ENCODE measurements at places on chromosomes 1 and 21.

GRCh38 chr21:36719614-36720013 lies 20.7 kb downstream of the SIM2 start:
- DNase-seq: no peak

DNA sequence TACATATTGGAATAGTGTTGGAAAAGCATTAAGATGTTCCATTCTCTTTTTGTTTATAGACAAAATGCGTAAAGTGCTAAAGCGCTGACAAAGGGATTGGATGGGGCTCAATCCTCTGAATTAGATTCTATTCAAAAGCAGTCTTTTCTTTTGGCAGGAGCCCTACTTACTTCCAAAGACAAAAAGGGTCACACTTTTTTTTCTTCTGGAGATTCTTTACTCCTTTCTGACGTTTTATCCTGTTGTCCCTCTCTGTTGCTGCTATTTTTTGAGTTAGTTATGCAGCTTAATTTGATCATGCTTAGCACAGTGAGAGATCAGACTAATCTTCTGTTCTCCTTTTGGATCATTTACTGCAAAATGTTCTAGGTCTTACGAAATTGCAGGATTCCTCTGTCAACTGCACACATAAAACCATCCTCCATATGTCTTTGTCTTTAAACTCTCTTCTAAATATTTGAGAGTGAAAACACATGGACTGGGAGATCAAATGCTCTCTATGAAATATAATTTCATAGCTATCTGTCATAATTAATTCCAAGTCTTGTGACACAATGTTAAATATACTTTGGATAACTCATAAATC lies 656.4 kb upstream of the ADGRL2 start:
- DNase-seq: no peak

DNA sequence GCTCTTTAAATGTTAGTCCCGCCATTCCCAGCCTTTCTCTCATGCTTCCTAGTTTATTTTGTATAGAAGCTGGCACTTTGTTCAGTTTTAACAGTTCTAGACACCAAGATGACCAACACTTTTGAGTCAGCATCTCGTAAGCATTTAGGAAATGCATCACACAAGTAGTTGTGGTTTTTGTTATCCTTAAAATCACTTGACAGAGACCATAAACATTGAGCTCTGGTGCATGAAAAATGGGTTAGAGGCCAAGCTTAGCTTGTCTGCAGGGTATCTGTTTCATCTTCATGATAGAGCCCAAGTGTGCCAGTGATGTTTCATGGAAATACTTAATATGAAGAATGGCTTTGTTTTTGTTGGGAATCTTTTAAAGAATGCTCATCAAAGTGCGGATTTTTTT lies 159.7 kb downstream of the DISP1 start:
- no peak for DNase-seq

- no peak for DNase-seq
These were observed 106.0 kb upstream of the IFFO2 start for GRCh38 chr1:19062258-19063029.

DNA sequence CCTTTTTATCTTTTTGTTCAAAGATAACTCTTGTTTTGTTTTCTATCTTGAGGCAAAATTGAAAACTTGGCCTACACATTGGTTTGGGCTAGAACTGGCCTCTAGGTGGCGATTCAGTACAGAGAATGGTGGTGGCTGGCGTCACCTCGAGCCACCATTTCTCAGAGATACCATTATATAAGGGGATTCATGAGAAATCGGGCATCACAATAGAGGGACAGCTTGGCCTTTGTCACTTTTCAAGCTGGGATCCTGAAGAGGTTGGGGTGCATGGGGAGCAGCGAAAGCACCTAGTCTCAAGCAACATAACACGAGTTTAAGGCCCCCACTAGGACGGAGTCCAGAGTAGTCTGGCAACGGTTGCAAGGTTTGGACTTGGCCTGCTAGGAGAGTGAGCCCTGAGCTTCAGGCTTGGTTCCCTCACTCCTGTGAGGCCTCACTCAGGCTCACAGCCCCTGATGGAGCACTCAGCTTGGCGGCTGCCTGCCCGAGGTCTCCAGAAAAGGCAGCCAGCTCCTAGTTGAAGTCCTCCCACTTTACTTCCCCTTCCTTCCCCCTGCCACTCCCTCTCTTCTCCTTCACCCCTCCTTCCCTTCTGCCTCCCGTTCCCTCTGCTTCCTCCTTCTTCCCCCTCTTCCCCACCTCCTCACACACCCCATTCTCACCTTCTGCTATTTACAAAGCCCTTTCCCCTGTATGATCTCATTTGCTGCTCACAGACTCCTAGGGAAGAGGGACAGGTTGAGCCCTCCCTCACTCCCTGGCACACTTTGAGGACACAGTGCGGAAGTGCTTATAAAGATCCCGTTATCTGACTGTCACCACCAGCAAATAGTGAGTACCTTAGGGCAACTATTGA lies 67.8 kb downstream of the LRIG2 start:
- no peak for DNase-seq

DNA sequence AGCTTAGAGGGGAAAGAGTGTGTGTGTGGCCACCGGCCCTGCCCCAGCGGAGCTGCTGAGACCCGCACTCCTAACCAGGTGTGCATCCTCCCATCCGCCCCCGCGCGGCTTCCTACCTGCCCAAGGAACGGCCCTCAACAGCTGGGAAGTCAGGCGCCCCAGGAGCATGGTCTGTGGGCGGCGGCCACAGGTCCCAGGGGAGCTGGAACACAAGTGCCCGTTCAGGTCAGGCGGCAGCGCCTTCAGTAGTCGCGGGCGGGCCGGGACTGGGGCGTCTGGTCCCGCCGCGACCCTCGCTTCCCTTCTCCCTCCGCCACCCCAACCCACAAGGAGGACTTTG lies 448 bp downstream of the AURKAIP1 start:
- DNase-seq: no peak

- no peak for DNase-seq
These were observed 18.4 kb upstream of the TSPAN2 start for GRCh38 chr1:115107516-115108260.

DNA sequence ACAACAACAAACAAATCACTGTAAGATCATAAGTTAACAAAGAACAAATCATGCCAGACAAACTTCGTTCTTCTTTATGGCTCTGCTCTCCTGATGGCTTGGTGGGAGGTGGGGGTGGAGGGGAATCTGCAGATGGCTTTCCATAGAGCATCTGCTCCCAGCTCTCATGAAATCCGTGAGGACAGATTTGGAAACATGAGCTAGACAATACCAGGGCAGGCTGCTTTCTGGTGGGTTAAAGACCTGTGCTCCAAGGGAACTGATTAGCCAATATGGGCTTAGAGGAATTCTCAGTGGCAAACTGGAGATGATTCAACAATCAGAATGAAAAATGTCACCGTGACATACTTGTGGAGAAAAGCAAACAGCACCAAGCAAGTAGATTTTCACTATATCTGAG lies 69.4 kb upstream of the TLR5 start:
- DNase-seq: no peak

GRCh38 chr21:33559813-33560212 lies 17.0 kb downstream of the SON start:
- DNase-seq: no peak

GRCh38 chr1:61092642-61093041 lies 10.3 kb downstream of the NFIA start:
- no peak for DNase-seq

DNA sequence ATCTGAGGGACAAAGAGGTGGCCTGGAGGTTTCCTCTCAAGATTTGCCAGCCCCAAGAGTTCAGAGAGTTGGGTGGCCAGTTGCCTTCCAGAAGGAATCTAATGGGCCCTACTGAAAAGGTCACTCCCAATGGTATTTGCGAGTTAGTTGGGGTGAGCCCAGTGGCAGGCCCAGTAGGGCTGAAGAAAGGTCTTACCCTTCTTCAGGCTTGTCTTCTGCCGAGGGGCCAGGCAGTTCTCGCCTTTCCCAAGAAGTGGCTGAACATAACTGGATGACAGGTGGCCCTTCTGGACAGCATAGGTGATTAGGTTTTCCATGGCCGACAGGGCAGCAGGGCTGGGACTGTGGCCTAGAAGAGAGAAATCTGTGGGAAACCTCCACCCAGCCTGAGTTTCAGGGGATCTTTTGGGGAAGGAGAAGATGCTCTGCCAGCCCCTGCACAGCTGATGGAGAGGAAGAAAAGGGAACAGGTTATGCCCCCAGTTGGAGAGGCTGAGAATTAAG lies 7.2 kb downstream of the PGLYRP4 start:
- no peak for DNase-seq

- no peak for DNase-seq
These were observed 10.5 kb downstream of the ATP5IF1 start for GRCh38 chr1:28246427-28246832.

DNA sequence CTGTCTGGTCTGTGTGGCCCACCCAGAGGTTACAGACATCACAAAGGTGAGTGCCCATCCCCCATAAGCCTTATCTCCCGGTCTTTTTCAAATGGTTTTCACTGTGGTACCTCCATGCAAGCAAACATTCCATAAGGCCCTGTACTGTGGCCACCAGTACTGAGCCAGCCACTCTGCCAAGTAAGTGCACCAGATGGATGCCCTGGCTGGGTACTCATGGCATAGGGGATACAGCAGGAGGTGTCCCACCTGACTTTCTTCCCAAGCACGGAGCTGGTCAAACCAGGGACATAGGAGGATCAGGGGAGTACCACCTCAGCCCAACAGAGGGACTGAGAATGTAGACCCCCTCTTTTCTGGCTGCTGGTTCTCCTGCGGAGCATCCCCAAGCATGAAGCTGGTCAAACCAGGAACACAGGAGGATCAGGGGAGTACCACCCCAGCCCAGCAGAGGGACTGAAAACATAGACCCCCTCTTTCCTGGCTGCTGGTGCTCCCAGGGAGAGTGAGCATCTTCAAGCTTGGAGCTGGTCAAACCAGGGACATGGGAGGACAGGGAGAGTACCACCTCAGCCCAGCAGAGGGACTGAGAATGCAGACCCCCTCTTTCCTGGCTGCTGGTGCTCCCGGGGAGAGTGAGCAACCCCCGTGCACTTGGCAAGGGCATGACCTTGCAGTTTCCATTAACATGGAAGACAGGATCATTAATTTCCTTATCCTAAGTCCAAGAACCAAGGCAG lies 81.8 kb upstream of the KLHDC7A start:
- no peak for DNase-seq

DNA sequence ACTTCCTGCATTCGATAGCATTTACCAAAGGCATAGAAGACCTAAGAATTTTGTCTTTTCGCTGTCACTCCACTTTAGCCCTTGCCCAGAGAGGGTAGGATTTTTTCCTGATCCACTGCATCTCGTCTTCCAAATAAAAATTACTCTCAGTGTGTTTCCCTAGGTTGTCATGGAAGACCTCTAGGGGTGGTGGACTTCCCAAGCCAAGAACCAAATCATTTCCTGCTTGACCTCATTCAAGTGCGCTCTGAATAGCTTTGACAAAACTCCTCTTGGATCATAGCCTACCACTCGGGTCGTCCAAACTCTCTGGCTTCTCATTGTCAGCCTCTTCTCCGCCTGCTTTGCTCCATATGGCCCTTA lies 431 bp upstream of the C1orf52 start:
- DNase-seq: no peak

- DNase-seq: no peak
These were observed 14.9 kb upstream of the MED18 start for GRCh38 chr1:28313702-28314546.

- no peak for DNase-seq
These were observed 820.3 kb downstream of the USP25 start for GRCh38 chr21:16550118-16550517.

DNA sequence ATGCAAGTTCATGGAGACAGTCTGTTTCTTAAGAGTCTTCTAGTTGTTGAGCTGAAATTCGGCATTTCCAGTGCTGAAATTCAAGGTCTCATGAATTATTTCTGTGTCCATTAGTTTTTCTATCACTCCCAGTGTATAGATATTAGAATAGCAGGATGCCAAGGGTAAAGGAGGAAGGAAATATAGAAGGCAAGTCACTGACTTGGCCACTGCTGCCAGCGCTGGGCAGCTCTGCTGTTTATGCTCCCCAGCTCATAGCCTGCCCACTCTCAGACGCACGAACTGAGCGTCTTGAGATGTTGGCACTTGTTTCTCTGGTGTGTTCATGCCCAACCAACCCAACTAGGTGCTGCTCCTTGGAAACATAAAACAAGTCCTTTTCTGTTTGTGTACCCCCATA lies 110.1 kb downstream of the SLC45A1 start:
- no peak for DNase-seq

GRCh38 chr1:11245904-11246719 lies 16.2 kb downstream of the MTOR start:
- DNase-seq: no peak

- DNase-seq: no peak
These were observed 277.6 kb downstream of the PBX1 start for GRCh38 chr1:164836614-164837018.

- DNase-seq: no peak
These were observed 281.4 kb downstream of the GRIK1 start for GRCh38 chr21:29658177-29658933.

GRCh38 chr21:21018821-21019220 lies 20.6 kb downstream of the NCAM2 start:
- DNase-seq: no peak

DNA sequence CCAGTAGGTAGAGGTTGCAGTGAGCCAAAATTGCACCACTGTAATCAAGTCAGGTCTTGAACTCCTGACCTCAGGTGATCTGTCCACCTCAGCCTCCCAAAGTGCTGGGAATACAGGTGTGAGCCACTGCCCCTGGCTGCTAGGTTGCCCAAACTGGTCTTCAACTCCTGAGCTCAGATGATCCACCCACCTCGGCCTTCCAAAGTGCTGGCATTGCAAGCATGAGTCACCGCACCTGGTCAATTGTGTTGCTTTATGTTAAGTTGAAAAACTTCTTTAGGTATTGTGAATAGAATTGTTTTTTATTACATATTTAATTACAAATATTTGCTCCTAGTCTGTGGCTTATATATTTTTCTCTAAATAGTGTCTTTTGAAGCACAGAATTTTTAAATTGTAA lies 80.5 kb downstream of the PRKAB2 start:
- no peak for DNase-seq

- no peak for DNase-seq
These were observed 83.6 kb upstream of the LYST start for GRCh38 chr1:235950318-235950717.

DNA sequence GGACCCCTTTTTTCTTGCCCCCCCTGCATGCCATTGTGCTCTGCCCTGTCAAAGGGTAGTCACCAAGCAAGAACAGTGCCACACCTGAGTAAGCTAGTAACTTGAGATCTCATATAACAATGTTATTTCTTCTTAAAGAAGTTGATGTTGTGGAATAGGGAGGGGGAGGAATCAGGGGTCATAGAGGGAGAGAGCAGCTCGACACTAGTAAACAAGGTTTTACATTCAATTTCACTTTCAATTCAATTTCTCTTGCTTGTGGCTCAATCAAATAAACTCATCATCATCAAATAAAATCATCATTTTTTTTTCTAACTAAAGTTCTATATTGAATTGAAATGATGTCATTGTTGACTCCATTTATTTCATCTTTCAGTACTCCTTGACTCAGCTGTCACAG lies 106.4 kb downstream of the CRB1 start:
- DNase-seq: no peak

GRCh38 chr1:94852788-94853187 lies 32.6 kb downstream of the SLC44A3 start:
- no peak for DNase-seq

Measured in stimulated activated CD8-positive, alpha-beta memory T cell treated with anti-CD3 and anti-CD28 coated beads, Interleukin-15, amount 100 ng/mL, for 4 hours (primary cell).